Activated gamma-delta T cell (primary cell): ENCODE measurements at places on chromosomes 5 and 9.
A peak's percentile ranks its signal among the peaks of the same experiment; 100 is the strongest.

GRCh38 chr5:1255081-1255561 lies 29.9 kb downstream of the SLC6A18 start:
- peak; percentile 14 for DNase-seq

DNA sequence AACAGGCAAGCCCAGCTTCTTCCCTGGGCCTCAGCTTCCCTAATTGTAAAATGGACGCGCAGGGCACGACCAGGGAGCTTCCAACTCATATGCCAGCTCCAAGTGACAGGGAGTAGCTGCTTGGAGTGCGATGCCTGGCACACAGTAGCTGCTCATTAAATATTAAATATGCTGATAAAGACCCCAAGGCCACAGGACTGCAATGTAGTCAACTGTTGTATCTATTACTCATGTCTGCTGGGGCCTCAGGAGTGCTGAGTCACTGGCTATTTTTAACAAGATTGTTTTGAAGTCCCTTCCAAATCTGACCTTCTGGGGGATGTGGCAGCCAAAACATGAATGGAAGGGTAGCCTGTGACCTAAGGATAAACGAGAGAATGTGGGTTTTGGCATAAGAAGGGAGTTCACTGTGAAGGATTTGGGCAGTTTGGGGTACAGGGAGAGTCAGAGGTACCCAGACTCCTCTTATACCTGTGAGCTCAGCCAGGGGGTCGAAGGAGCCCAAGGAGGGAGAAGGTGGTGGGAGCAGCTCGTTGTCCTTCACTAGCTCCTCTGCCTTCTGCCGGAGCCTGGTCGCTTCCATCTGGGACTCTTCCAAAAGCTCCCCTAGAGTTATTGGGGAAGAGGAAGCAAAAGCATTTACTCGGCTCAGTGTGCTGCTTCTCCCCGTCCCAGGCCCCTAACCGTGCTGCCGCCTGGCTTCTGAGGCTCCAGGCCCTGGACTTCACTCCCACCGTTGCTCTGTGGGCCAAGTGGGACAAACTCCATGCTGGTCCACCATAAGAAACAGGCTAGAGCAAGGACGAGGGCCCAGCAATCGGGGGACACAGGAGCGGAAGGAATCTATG lies 17.5 kb downstream of the TNIP1 start:
- no peak for DNase-seq

GRCh38 chr5:140042643-140043507 lies at the start of gene NRG2:
NRG2 (minus strand) TSS chr5:140043299.
- DNase-seq, result peak; percentile 35

DNA sequence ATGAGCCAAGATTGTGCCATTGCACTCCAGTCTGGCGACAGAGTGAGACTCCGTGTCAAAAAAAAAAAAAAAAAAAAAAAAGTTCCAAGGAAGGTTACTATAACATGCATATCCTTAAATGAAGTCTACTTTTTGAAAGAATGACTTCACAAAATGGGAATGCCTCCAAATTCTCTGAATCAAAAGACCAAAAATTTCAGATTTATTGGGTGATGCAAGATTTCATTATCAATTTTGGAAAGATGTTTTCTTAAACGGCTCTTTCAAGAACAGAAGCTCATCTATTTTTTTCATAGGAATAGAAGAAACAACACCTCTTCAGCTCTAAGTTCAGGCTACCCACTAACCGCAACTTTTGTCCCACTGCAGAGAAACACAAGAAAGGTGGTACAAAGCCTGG lies 69.9 kb downstream of the AUH start:
- DNase-seq, result no peak

GRCh38 chr5:132353486-132353995 lies 16.0 kb upstream of the SLC22A5 start:
- DNase-seq, result no peak

DNA sequence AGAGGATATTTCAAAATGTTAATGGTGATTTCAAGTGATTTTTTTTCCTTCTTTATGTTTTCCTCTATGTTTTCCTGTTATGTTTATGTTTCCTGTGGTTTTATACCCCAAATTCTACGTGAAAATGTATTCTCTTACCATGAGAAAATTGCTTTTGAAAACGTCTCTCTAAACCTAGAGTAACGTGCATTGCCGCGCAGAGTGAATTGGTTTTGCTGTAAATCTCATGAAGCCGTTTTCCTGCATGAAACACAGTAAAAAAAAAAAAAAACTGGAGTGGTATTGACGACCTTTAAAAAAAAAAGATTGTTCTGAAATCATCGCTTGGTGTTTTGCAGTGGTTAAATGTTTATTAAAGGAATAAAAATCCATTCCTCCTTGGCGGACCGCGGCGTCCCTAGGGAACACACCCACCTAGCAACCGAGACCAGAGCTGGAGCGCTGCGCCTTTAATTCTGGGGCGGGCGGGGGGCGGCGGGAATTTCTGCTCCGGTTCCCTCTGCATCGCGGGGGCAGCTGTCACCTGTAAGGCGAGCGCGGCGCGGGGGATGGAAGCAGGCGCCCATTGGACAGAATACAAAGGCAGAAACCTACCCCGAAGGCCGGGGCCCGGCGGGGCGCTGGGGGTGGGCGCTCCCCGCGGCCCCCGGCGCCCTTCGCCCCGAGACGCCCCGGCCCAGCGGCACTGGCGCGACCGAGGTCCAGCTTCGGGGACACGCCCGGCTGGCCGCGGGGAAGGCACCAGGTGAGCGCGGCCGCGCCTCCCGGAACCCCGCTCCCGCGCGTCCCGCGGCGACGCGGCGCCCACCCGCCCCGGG lies at the start of gene SOWAHA:
Gene SOWAHA, plus strand, starts transcription at position 522 of the 818 bp plus-strand sequence. CDS start 320 bp downstream, outside the sequence.
- DNase-seq, result no peak

- DNase-seq, result no peak
Observed at GRCh38 chr5:23332650-23333251, 174.7 kb upstream of the PRDM9 start.

DNA sequence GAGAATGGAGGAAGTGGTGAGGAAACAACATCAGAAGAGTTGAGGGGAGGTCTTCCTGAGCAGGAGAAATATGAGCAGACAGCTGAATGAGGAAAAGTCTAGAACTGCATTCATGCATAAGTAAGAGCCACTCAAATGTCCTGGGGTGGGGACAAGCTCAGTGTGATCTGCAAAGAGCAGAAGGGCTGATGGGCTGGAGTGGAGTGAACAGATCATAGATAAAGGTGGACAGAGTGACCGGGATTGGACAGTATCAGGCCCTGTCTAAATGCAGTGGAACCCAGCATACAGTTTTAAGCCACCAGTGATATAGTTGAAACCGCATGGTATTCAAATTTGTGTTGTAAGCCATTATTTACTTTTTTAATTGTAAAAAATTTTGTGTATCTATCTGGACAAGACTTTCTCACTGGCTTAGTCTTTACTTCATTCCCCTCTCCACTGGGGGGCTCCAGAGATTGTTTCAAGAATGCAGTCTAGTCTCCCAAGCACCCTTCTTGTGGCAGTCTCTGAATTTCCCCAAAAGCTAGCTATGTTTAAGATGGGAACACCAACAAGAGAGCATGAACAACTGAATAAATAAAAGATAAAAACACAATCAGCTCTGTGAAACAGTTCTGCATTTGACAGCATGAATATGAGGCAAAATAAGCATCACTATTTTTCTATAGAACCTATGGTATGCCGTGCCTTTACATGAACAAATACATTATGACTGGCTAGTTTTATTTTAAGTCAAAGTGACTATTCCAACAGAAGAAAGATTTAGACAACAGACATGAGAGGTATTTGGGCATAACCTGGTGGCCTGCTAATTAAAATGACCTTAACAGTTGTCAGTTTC lies 10.7 kb upstream of the STK32A start:
- DNase-seq, result no peak

- DNase-seq, result no peak
Observed at GRCh38 chr5:34684281-34684979, 28.3 kb downstream of the RAI14 start.

DNA sequence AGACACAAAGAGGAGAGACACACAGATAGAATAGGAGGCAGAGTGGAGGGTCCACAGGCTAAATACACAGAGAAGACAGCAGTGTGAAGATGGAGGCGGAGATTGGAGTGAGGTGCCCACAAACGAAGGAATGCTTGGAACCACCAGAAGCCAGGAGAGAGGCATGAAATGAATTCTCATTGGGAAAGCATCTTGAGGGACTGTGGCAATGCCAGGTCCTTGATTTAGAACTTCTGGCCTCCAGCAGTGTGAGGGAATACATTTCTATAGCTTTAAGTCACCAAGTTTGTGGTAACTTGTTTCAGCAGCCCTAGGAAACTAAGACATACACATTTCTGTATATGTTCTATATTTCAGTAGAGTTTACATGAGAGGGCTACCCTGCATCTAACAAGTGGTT lies 396.6 kb upstream of the ZNF608 start:
- DNase-seq, result no peak

DNA sequence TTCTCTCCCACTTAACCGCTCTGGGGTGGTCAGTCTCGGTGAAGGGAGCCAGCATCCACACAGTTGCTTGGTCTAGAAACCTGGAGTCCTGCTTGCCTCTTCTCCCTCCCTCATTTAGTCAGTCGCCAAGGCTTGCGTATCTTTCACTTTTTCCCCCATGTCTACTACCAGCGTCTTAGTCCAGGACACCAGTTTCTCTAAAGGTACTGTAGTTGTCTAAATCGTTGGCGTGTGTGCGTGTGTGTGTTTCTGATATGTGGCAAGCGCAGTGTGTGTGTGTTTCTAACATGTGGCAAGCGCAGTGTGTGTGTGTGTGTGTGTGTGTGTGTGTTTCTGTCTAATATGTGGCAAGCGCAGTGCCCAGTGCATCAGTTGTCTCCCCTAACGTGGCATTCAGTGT lies 641 bp downstream of the ATP6V1G1 start:
- DNase-seq, result no peak

DNA sequence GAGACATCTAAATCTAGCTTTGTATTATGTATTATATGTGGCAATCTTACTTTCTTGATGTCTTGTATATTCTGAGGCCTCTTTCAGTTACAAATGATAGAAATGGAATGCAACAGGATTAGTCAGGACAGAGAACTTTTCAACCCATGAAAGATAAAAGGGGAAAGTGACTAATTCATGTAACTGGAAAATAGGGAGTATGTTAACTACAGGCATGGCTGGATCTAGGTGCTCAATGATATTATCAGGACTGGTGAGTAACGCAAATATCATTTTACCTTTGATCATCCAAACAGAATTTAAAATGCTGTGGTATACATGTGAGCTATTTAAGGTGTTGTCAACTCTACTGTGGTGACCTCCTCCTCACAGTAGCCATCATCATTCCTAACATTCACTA lies 215.7 kb upstream of the GLRA1 start:
- DNase-seq, result no peak

DNA sequence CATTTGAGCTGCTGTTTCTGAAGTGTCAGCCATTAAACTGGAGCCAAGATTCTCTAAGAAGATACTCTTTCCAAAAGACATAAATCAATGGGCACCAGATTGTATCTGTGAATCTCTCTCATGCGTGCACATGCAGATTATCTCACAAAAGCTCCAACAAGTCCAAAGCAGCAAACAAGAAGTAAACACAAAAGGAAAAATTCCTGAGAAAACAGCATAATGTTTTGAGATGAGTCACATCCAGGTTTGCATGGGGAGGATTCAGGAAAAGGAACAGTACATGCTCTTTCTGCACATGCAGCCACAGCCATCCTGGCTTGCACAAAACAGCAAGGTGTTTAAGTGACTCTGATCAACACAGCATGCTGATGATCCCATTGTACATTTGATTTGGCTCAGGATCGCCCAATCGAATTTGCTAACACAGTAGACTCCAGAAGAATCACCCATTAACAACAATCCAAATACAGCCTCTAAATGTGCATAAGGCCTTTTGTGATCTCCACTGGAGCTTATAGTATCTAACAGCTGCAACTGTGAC lies 143.1 kb downstream of the ELAVL2 start:
- no peak for DNase-seq

DNA sequence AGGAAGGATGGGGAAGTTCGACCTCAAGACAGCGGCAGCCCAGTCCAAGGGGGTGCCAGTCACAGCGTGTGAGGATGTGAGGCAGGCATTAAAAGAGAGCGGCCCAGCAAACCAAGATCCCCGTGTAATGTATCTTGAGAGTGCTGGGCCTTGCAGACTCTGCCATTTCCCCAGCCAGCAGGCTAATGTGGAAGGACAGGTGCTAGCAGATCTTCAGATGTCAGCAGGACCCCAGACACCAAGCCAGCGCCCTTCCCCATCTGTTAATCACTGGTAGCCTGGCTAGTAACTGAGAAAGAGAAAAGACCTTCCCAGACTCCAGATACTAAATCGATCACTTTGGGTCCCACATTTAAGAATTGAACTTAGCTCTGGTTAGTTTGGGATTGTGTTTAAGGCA lies 62.2 kb downstream of the NTRK2 start:
- DNase-seq, result no peak

DNA sequence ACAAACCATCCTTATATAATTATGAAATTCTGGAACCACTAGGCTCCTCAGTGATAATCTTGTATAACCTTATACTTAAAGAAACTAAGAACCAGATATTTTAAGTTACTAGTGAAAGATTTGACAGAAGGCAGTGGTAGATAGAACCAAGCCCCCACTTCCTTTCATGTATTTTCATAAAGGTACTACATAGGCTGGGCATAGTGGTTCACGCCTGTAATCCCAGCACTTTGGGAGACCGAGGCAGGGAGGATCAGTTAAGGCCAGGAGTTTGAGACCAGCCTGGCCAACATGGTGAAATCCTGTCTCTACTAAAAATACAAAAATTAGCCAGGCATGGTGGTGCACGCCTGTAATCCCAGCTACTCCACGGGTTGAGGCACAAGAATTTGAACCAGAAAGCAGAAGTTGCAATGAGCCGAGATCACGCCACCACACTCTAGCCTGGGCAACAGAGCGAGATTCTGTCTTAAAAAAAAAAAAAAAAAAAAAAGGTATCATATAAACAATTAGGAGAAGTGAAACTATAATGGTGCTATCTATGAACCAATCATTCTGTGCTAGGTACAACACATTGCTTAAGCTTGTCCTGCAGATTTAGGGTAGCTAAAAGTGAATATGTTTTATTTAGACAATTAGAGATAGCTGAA lies 27.9 kb upstream of the DTWD2 start:
- no peak for DNase-seq

DNA sequence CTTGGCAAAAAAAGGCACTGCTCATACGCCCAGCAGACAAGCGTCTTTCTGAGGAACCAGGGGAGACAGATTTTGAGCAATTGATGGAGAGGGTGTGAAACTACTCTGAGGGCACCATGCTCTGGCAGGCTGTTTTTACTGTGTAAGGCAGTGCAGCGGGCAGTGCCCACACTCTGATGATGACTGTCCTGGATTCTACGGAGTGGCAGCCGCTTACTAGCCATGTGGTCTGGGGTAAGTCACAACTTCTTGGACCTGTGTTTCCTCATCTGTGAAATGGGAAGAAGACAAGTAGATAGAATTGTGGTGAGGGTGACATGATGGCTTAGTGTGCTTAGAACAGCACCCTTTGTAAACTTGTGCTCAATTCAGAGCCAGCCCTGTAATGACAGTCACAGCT lies 38.8 kb downstream of the FABP6 start:
- no peak for DNase-seq

DNA sequence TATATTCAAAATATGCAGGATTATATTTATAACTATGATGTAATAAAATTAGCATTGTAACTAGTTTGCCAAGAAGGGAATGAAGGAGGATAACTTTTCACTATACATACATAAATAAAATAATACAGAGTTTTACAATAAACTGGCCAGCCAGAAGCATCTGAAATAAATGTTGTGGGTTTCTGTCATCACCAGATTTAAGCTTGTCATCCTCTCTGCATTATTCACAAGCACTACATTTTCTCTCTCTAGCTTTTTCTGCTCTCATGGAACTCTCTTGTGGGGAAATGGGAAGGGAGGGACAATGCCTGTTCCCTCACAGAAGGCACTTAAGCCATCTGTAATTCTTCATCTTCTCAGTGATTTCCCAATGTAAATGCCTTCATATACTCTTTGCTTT lies 626.8 kb downstream of the SEMA5A start:
- DNase-seq, result no peak
